ENCODE measurements at places on chromosomes 7 and 10.

DNA sequence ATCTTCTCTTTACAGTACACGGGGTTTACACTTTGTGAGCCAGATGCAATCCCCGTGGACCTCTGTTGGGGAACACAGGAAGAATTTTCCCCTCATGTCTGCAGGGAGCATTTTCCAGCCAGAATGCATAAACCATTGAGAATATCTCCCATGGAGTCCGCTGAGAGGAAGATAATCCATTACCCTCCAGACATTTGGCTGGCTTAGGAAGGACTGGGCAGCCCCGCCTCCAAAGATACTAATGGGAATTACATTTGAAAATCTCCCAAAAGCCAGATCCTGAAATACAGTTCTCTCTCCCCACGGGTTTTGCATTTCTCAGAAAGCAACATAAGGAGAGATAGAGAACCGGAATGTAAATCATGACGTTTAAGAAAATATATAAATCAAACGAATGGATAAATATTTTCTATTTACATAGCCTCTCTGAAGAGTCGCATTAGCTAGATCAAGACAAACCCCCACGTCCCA lies 53.5 kb downstream of the TRIL start:
- DNase-seq: no peak

DNA sequence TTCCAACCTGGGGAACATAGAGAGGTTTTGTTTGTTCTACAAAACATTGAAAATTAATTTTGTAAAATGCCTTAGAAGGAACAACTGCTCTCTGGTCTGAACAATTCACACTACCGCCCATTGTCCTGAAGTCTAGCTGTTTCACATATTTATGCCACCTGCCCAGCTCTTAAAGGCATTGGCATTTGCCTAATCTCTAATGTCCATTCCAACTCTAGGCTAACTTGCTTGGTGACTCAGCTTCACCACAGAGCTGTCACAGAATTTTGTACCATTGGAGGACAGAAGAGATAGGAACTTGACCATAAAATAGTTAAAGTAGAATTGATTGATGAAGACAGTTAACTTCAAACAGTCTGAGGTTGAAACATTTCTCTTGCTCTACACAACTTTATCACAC lies 53.5 kb upstream of the PPP1R17 start:
- no peak for DNase-seq

DNA sequence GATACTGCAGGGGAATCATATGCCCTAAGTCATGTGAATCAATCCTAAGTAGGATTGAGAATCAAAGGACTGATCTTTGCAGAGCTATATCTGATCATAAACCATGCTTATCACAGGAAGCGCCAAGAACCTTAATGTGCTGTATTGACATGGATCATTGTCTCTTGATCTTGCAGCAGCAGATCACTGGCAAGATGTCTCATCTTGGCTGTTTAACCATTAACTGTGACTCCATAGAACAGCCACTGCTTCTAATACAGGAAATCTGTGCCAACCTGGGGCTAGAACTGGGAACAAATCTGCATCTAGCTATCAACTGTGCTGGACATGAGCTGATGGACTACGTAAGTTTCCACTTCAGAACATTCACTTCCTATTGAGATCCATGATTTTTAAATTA lies 21.6 kb downstream of the ENO4 start:
- DNase-seq: no peak

GRCh38 chr7:32167256-32167655 lies 97.0 kb upstream of the PDE1C start:
- no peak for DNase-seq

GRCh38 chr7:28267012-28267411 lies 86.4 kb upstream of the JAZF1 start:
- DNase-seq: no peak

DNA sequence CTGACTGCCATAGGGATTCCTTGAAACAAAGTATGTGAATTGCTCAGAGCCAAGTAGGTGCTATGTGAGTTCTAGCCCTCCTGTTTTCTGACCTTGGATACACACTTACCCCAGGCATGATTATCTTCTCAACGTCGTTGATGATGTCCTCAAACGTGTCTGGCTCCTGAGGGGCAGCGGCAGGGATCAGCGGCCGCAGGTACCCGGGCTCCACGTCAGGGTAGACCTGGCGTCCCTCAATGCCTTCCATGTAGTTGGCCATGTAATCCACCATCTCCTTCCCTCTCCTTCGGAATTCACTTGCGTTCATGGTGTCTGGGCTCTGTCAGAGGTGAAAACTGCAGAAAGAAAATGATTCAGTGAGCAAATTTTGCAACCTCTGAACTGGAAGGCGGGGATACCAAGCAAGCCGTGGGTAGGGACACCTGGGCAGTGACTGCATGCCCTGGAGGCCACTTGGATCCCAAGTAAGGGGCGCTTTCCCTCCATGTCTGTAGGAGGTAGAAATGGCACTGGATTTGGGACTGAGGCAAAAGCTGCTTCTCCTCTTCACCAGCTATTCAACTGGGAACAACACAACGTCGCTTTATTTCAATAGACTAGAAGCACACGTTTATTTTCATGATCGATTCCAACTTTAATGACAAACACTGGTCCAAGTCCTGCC lies 21.3 kb downstream of the DDC start:
- no peak for DNase-seq

DNA sequence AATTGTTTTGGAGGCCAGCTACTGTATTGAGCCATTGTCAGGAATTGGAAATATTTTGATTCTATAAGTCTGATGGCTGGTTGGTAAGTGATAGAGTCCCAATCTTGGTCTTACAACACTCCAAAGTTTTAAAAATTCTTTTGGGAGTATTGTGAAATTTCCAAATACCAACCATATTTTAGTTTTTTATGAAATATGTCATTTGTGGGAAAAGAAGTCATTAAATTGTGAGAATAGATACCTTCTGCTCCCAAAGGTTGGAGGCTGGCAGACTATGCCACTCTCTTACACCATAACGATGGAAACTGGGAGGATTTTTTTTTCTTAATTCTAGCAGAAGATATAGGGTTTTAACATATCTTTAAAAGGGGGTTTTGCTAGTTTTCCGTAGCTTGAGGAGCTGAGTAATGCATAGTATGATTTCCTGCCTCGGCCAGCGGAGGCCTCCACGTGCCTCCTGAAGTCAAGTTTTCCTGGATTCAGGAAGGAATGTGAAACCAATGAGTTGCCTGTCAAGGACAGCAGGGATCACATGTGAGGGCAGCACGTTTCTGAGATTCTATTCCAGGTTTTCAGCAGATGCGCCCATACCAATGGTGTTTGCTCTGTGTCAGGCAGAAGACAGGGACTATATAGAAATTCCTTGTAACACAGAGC lies 92.2 kb upstream of the LAMB4 start:
- no peak for DNase-seq

DNA sequence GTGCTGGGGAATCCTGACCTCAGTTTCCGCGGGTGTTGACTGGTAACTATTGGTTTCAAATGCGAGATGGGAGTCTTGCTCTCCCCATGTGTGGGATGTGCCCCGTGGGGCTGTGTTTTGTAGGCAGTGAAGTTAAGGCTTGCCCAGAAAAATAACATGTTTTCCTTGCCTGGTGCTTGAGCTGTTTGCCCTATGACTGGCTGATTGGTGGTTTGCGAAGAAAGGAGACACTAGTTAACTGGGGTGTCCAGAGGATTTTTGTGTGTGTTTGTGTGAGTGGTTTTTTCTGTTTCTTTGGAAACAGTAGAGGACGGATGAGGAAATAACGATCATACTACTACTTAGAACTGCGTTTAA lies 61.9 kb downstream of the CREB5 start:
- no peak for DNase-seq

- no peak for DNase-seq
These were observed 36.0 kb downstream of the ANK3 start for GRCh38 chr10:60353519-60354258.

- DNase-seq: no peak
These were observed 163.8 kb downstream of the ELMO1 start for GRCh38 chr7:37284805-37285231.

DNA sequence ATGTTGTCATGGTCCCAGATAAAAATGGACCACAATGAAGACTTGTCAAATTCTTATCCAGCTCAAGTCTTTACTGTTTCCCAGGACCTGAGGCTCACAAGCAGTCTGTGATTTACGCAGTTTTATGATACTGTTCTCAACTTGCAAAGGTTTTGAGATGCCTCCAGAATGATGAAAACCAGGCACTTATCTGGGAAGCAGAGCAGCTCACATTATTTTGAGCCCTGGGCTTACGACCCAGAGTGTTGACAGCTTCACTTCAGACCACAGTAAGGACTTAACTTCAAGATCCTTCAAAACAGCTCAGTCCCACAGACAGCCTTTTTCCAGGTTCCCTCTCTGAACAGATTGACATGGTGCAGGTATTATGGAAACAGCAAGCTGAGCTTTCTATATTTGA lies 236.1 kb downstream of the RNLS start:
- DNase-seq: no peak

GRCh38 chr7:105664816-105665525 lies 83.7 kb upstream of the EFCAB10 start:
- DNase-seq: no peak

- DNase-seq: no peak
These were observed 9.8 kb downstream of the AGBL3 start for GRCh38 chr7:134996097-134996550.

- no peak for DNase-seq
These were observed 63.9 kb downstream of the INSYN2A start for GRCh38 chr10:127132451-127132850.

GRCh38 chr10:86655173-86655540 lies 810 bp downstream of the OPN4 start:
- DNase-seq: no peak

- peak; percentile 49 for DNase-seq
These were observed 33.8 kb upstream of the ZFAND2A start for GRCh38 chr7:1193593-1194424.

- DNase-seq: no peak
These were observed 324.2 kb upstream of the ZMIZ1 start for GRCh38 chr10:78744491-78745090.

DNA sequence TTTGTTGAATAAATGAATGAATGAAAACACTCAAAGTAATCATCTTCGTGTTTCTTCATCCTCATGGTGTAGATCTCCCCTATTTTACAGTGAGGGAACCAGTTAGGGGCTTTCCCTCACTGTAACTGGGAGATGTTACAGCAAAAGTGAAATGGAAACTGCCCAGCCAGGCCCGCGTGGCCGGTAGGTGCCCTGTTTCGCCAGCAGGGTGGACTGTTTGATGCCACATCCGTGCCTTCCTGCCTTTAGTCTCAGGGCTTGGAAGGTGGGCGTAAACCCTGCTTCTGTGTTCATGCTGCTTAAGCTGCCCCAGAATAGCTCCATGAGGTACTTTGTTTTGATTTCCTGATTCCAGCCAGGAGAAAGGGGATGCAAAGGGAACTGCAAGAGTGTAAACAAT lies 268.8 kb downstream of the PLXNA4 start:
- DNase-seq: no peak

GRCh38 chr7:142883571-142884285 lies 1.8 kb downstream of the TRPV6 start:
- no peak for DNase-seq

DNA sequence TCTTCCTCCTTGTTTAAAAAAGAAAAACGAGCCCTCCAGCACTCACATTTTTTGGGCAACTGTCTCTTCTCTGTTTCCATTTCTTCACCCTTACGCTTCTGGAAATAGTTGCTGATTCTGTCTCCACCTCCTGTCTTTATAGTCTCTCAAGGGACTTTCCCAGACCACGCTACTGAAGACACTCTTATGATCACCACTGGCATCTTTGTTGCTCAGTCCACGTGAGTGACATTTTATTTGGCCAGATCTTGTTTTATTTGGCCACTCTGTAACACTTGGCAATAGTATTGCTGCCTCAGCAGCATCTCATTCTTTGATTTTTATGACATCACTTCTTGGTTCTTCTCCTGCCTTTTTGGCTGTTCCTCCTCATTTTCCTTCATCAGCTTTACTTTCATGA lies 21.6 kb upstream of the NME8 start:
- no peak for DNase-seq

DNA sequence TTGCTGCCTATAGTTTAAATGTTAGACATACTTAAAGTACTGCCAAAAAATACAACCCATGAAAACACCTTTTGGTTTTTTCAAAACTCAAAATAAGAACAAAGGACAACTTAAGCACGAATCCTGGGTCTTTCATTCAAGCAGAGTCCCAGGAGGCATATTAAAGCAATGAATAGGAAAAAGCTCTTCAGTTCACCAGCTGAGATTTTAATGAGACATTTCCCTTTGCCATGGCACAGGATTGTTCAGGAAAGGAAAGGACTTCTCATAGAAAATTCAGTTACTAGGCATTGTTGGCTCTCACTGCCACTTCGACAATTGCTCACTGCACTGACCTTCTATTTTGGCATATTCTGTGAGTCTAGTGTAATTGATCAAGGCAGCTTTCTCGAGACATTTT lies 133.5 kb upstream of the FEZF1 start:
- DNase-seq: no peak

DNA sequence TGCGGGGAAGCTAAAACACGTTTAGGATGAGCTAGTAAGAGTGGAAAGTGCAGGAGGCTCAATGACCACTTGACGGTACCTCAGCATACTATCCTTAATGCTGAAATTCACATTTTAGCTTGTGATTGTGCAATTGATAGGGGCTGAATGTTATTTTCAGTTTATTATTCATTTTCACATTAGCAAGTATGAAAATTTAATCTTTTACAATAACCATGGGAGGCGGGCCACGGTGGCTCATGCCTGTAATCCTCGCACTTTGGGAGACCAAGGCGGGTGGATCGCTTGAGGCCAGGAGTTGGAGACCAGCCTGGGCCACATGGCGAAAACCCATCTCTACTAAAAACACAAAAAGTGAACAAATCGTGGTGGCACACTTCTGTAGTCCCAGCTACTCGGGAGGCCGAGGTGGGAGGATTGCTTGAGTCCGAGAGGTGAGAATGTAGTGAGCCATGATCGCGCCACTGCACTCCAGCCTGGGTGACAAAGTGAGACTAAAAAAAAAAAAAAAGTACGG lies 22.0 kb upstream of the ANLN start:
- no peak for DNase-seq

GRCh38 chr10:109474261-109474660 lies 449.1 kb downstream of the XPNPEP1 start:
- no peak for DNase-seq

- DNase-seq: no peak
These were observed 2.7 kb downstream of the MXI1 start for GRCh38 chr10:110209926-110210673.

DNA sequence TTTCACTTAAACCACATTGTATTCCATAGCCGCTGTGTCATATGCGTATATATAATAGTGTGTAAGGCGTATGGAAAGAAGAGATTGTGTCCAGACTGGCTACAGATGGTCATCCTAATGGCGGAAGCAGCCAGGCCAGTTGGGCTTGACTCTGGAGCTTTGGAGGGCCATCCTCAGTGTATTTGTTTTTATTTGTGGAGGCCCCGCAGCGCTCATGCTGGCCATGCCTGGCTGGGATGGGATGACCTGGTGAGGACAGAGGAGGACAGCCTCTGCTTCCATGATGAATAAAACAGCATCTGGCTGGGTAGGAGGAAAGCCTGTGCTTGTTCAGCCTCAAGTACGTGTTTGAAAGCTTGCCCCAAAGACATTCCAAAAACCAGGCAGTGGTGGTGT lies 220.3 kb downstream of the EBF3 start:
- no peak for DNase-seq

GRCh38 chr7:110296321-110296720 lies 794.6 kb upstream of the LRRN3 start:
- no peak for DNase-seq
